ENCODE measurements at places on chromosomes 2 and 18. TPM values are rescaled to one million over a fixed set of nuclear protein-coding genes. Genes with fewer than 3 reads are reported as not detected.
A peak's percentile ranks its signal among the peaks of the same experiment; 100 is the strongest.

DNA sequence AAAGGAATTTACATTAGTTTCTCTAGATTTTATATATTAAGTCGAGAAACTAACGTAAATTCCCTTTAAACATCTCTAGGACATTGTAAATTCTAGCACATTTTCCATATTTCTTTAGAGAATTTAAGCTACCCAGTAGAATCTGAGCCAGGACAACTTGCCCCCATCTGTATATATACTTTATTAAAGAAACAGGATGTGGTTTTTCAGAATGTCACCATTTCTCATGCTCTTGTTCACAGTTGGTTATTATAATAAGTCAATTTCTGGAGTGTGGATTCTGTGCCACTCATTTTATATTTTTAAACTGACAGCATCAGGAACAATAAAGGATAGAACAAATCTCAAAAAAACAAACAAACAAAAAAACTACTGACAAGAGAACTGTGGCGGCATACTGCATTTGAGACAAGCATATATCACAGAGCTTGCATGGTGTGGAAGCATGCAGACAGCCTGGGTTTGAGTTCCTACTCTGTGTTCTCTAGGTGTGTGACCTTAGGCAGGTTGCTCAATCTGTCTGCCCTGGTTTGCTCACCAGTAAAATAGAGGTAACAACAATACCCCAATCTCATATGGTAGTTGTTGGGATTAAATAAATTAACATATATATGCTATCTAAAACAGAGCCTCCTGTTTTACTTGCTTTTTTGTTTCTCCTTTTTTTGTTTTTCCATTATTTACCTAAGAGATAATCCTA, 61.4 kb upstream of the DNER start:
- no peak for DNase-seq

GRCh38 chr2:19786408-19787058, 115.2 kb downstream of the TTC32 start:
- peak; percentile 73 for DNase-seq

DNA sequence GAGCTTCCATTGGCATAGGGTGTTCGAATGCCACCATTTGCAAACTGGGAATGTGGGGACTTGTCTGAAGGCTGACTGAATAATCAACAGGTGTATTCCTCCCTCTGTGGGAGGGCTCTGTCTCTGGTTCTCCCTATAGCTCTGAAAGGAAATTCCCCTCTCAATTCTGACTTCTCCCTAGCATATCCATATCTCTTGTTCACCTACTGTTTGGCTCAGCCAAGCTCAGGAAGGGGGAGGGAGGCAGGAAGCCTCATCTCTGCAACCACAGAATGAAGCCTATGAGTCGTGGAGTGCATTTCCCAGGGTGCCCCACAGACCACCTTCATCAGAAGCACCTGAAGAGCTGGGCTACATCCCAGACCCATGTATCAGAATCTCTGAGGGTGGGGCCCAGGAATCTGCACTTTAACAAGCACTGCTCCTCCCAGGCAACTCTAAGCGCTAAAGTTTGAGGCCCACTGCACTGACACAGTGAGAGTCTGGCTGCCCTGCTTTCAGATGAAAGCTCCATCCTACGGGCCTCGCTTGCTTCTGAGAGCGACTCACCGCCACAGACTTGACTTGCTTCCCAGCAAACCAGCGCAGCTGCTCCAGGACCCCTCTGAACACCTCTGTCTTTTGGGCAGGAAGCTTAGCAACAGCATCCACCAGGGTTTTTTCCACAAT, 32.0 kb downstream of the XDH start:
- DNase-seq: no peak

DNA sequence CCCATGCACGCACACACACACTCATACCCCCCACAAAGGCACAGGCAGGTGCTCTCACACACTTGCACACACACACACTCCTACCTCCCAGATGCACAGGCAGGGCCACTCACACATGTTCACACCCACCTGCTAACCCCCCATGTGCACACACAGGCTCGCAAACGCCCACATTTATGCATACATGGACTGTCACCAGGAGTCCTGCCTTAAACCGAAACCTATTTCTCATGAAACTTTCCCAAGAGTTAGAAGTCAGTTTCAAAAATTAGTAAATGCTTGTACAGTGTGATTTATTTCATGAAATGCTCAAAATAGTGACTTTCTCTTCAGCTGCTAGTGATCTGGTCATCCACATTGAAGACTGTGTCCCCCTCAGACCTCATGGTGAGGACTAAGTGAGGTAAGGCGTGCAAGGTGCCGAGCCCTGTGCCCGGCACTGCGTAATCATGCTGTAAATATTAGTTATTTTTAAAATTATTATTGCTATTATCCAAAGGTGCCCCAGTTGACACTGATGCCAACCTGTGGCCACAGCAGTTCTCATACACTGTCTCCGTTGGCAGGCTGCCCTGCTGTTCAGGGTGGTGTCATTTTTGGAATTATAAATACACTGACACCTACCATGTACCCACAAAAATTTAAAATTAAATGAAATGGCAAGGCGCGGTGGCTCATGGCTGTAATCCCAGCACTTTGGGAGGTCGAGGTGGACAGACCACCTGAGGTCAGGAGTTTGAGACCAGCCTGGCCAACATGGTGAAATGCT, 12.4 kb downstream of the CNNM4 start:
- no peak for DNase-seq

- no peak for DNase-seq
Measured at GRCh38 chr2:14550658-14551057, 81.9 kb upstream of the LRATD1 start.

GRCh38 chr2:122019724-122020123, 264.3 kb downstream of the TSN start:
- no peak for DNase-seq

- peak; percentile 97 for DNase-seq
Measured at GRCh38 chr2:127516041-127516762, 10.1 kb downstream of the IWS1 start.

DNA sequence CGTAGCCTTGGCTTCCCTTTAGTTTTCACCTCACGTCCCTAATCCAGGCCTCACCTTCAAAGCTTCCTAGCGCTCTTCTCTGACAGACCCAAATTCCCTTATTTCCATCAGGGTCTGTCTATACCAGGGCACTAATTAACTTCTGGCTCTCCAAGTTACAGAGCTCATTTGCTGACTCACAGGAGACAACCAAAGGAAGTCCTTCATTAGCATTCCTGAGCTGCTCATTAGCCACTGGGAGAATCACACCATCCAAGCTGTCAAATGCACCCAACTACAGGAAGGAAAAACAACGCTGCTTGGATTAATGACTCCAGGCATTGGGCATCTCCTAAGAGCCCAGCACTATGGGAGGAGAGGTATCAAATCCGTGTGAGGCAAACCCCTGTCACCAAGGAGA, 109.8 kb upstream of the ALK start:
- DNase-seq: no peak

DNA sequence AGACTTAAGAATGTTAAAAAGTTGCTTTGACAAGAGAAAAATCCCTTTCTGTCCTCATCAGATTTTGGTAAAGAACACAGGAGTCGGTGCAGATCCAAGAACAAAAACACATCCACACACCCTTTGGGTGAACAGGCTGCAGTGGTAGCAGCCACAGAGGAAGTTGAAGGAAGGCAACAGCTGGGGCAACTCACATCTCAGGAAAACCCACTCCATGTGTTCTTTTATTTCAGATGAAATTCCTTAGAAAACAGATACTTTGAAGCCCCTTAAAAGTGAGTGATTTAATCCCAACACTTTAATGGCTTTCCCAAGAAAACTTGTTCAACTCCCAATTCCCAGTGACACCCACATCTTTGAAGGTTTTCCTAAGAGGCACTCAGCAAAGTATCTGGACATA, 271.3 kb downstream of the ICOS start:
- DNase-seq: no peak

DNA sequence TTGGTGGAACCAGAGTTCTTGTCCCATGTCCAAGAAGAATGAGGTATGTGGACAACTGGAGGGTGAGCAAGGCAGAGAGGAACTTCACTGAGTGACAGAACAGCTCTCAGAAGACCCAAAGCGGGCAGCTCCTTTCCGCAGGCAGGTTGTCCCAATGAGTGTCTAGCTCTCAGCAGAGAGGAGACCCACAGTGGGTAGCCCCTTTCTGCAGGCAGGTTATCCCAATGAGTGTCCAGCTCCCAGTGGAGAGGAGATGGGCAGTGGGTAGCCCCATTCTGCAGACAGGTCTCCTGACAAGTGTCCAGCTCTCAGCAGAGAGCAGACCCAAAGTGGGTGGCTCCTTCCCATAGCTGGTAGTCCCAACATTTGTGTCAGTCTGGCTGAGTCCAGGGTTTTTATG, 69.6 kb downstream of the SRBD1 start:
- DNase-seq: no peak

GRCh38 chr2:127624756-127625571, 21.0 kb upstream of the GPR17 start:
- DNase-seq: no peak

GRCh38 chr2:76808732-76809131, 713.4 kb downstream of the LRRTM4 start:
- DNase-seq: no peak

DNA sequence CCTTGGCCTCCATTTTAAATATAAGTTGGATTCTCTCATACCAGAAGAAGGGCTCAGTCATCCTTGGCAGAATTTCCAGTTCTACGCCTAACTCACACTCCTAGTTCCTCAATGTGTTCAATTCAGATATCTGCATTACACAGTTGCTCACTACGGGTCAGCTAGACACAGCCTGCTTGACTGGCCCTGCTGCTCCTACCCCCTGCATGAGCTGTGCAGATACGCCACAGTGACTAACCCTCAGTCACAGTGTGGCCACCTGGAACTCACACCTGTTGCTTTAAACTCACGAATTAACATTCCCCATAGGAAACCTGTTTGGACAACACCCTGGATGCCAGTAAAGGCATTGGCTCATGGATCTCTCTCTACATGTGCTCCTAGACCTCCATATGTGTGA, 429.6 kb downstream of the NCKAP5 start:
- DNase-seq: no peak

DNA sequence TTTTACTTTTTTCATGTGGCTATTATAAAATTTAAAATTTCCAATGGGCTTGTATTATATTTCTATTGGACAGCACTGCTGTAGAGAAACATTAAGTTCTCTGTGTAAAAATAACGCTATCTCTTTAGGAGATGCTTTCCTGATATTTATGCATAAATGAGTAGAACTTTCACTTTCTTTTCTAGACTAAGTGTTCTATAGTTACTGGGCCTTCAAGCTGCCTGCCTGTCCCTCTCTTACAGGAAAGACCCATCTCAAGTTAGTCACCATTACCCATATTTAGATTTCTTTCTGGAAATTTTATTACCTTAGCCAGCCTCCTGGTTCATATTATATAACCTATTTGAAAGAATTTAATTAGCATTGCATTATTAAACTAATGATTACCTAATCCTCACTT, 4.8 kb downstream of the ITGA4 start:
- DNase-seq: no peak

GRCh38 chr2:26432859-26433258, 31.1 kb downstream of the DRC1 start:
- DNase-seq: no peak

DNA sequence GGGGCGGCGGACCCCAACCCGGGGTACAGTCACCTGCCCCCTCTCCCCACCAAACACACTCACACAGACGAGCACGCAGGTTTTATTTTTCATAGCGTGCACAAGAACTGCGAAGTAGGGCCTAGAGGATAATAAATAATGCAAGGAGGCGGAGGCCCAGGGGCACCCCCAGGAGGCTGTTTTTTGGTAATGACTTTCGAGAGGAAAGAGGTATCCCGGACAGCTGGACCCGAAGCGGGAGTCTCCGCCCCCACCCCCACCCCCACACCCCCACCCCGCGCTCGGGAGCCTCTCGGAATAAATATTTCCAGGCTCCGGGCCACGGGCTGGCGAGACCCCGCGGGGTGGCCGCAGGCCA, 3.4 kb downstream of the CYP26B1 start:
- DNase-seq: no peak

DNA sequence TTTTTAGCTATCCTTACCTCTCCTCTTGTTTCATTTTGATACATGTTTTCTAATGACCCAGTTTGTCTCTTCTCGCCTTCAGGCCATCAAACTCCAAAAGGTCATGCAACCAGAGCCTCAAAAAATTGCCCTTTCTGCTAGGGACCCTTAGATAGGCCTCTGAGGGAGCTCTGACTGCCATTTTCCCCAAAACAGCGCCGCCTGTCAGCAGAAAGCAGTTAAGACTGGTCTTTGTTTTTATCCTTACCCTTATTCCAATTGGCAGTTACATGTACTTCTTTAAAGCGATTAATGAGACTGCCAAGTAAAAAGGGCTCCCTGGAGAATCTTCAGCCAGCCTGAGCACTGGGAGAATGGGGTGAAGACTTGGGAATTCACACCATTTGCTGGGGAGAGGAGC, 55.1 kb upstream of the RIT2 start:
- no peak for DNase-seq

GRCh38 chr18:76126327-76126726, 368.7 kb downstream of the ZNF516 start:
- DNase-seq: no peak

- DNase-seq: no peak
Measured at GRCh38 chr2:14903709-14904374, 271.3 kb downstream of the LRATD1 start.

DNA sequence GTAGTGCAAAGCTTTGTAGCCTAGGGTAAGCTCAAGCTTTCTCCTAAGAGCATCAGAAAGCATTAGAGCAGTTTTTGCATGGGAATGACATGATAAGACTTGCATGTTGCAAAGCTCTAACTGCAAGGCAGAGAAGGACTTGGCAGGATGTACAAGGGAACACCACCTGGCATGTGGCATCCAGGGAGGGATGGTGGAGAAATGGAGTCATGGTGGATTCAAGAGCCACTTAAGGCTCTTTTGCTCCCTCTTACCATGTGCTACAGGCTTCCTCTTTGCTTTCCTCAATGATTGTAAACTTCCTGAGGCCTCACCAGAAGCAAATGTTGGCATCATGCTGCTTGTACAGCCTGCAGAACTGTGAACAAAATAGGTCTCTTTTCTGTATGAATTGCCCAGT, 266.0 kb downstream of the GLI2 start:
- DNase-seq: no peak

- DNase-seq: no peak
Measured at GRCh38 chr2:208222351-208222750, 32.5 kb downstream of the IDH1 start.

GRCh38 chr18:52046842-52047241, 293.2 kb upstream of the DCC start:
- DNase-seq: no peak

DNA sequence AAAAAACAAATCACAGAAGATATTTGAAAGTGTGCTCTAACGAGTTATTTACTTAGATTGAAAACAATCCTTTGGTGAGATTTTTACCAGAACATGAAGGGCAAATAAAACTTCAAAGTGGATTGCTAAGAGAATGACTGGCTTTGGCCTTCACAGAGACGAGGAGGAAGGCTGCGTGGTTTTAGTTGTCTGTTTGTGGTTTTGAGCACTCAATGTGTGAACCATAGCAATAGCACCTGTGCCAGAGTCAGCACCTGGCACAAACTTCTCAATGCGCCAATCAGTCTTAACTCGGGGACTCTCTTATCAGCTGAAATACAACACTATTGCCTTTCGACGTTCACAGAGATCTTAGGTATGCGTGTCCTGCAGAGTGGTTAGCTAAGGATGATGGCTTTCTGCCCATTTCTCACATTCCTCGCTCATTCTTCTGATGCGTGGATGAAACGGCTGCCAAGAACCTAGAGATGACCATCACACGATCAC, 70.0 kb downstream of the MBP start:
- DNase-seq: no peak

KCNJ13 gene
- not detected for total RNA-seq

IGFBP5 gene
- total RNA-seq: not detected

UGT1A5 gene
- not detected for total RNA-seq

GAL3ST2 gene
- not detected for total RNA-seq

HOXD4 gene
- total RNA-seq: 5.9 TPM

ASIC4 gene
- total RNA-seq: not detected

ANKRD36B gene
- 8.5 TPM for total RNA-seq

C18orf54 gene
- 10.2 TPM for total RNA-seq

Measured in SJSA1 (cell line).